Stimulated activated CD4-positive, alpha-beta T cell treated with anti-CD3 and anti-CD28 coated beads, Interleukin-1b, Interleukin-23, amount 100 ng/mL, for 1 hour (primary cell): ENCODE measurements at places on chromosomes 5 and 9.

GRCh38 chr5:145473042-145473642 lies 362.0 kb downstream of the PRELID2 start:
- DNase-seq: no peak

DNA sequence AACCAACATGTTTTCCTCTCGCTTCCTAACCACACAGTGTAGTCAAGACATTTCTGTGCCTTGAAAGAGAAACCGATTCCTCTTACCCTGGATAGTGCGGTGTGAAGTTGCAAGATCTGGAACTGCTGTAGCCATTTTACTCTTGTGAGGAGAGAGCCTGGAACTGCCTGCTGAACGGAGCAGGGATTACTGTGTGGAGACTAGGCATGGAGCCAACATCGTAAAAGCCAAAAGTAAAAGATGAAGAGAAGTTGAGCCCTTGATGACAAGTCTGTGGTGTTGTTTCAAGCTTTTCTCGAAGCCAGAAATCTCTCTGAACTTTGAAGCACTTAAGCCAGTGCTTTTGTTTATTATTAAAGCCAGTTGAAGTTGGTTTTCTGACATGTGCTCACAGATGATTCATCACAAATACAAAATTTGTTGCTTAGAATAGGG lies 110.1 kb upstream of the GRIN3A start:
- no peak for DNase-seq

- DNase-seq: no peak
These were observed 25.0 kb upstream of the DMRT2 start for GRCh38 chr9:1025131-1025530.

GRCh38 chr5:151950706-151951105 lies 26.1 kb upstream of the GLRA1 start:
- no peak for DNase-seq

DNA sequence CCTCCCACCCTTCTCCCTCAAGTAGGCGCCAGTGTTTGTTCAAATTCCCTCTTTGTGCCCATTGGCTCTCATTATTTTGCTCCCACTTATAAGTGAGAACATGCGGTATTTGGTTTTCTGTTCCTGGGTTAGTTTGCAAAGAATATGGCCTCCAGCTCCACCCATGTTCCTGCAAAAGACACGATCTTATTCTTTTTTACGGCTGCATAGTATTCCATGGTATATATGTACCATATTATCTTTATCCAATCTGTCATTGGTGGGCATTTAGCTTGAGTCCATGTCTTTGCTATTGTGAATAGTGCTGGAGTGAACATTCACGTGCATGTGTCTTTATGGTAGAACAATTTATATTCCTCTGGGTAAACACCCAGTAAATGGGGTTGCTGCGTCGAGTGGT lies 63.0 kb upstream of the OTULINL start:
- no peak for DNase-seq

GRCh38 chr9:94697972-94698581 lies 28.4 kb upstream of the AOPEP start:
- no peak for DNase-seq

GRCh38 chr5:142892021-142892420 lies 121.8 kb downstream of the ARHGAP26 start:
- no peak for DNase-seq

DNA sequence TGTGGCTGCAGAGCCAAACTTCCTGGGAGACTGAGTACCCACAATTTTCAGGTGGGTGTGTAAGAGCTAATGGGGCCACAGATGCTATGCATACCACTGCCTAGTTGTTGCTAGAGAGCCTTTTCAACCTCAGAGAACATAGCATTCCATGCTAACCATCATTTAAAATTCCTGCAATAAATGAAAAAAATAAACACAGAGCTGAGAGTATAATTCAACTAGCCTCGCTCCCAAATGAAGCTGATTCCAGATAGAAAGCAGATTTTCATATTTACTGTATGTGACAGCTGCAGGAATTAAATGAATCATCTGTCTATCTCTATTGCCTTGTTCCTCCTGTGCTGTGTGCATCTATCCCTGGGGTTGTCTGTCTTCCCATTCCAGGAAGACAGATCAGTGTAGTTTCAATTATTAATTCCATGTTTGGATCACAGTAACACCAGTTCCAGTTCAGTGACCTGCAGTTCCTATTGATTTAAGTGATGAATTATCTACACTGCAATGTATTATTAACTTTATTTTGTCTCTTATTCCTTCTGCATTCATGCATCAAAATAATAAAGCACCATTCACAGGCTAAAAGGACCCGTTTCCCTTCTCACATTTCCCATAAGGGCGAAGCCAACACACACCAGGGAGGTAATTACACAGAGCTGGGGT lies 324.5 kb downstream of the SLIT3 start:
- DNase-seq: no peak

GRCh38 chr5:45521067-45521466 lies 175.1 kb downstream of the HCN1 start:
- DNase-seq: no peak

- DNase-seq: no peak
These were observed 53.7 kb downstream of the PLAC8L1 start for GRCh38 chr5:146051678-146052077.

GRCh38 chr5:159975462-159976019 lies 33.4 kb upstream of the TTC1 start:
- DNase-seq: no peak

GRCh38 chr5:123359454-123360200 lies 63.6 kb downstream of the CEP120 start:
- DNase-seq: no peak

DNA sequence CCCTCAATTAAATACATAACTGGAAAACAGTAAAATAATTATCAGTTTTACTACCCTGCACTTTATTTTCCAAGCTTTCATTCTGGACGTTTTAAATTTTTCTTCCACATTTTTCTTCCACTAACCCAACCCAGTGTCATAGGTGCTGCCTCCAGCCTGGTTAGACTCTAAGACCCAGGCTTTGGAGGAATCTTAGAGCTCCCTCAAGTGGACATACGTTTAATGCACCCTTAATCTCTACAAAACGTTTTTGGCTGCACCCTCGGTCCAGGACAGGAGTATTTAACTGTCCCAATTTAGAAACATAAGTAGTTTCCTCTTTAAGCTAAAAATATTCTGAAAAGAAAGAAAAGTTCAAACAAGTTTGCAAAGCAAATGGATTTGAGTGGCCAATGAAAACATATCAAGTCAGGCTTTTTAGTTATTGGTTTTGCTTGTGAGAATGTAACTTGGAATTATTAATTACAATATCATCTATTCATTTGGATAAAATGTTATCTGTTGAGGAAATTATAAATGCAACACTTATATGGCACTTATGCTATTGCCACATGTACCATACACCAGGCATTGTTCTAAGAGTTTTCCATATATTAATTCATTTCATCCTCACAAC lies 38.9 kb downstream of the CDH6 start:
- DNase-seq: no peak

DNA sequence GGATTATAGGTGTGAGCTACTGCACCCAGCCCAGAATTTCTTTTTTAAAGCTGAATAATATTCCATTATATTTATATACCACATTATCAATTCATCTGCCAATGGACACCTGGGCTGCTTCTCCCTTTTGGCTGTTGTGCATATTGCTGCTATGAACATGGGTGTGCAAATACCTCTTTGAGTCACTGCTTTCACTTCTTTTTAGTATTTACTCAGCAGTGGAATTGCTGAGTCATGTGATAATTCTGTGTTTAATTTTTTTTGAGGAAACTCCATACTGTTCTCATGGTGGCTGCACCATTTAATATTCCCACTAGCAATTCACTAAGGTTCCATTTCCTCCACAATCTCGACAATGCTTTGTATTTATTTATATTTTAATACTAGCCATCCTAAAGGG lies 36.1 kb upstream of the KIF4B start:
- no peak for DNase-seq

DNA sequence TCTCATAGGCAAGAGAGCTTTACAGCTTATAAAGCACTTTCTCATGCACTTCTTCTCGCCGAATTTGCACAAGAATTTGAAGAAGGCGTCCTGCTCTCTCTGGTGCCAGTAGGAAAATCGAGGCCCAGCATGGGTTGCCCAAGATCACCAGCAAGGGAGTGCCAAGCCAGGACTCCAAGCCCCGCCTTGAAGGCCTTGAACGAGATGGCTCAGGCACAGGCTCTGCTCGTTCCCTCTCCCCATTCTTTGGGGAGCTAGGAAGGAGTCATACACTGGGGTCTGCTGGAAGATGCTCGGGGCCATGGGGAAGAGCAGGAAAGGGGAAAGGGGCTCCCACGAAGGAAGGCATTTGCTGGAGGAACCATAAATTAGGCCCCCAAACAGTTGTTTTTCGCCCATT lies 46.7 kb downstream of the PAX5 start:
- DNase-seq: no peak

DNA sequence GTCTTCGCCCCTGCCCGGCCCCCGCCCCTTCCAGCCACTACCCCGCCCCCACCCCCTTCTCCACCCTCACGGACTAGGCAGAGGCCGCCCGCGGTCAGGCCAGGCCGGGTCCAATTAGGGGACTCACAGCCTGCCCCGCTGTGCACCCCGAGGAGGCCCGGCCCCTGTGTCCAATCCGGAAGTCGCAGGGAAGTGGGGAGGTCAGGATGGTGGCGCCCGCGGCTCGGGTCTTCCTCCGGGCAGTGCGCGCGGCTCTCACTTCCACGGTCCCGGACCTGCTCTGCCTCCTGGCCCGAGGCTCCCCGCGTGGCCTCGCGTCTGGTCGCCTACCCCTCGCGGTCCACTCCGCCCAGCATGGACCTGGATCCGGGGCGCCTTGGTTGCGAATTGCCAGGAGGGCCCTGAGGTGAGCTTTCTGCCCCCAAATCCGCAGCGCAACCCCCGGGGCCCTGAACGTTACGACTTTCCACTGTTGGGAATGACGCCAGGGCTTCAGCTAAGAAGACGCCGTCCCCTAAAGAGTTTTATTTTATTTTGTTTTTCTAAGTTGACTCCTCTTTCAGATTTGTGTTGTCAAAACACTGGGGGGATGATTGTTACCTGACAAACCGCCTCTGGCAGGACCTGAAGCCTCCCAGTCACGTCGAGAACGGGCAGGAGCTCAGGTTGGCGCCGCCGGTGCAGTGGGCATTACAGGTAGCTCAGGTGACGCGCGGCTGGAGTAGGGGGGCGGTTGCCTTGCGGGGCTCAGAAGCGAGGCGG lies 763 bp upstream of the IRX2 start:
- no peak for DNase-seq

- DNase-seq: no peak
These were observed 120.3 kb downstream of the INVS start for GRCh38 chr9:100219347-100219746.

GRCh38 chr5:107806705-107807104 lies 136.0 kb upstream of the EFNA5 start:
- no peak for DNase-seq

- peak; percentile 8 for DNase-seq
These were observed 10.8 kb upstream of the IFNA2 start for GRCh38 chr9:21395778-21396717.

GRCh38 chr5:56514245-56514644 lies 281.1 kb upstream of the ANKRD55 start:
- no peak for DNase-seq

GRCh38 chr5:123344816-123345426 lies 78.3 kb downstream of the CEP120 start:
- no peak for DNase-seq

DNA sequence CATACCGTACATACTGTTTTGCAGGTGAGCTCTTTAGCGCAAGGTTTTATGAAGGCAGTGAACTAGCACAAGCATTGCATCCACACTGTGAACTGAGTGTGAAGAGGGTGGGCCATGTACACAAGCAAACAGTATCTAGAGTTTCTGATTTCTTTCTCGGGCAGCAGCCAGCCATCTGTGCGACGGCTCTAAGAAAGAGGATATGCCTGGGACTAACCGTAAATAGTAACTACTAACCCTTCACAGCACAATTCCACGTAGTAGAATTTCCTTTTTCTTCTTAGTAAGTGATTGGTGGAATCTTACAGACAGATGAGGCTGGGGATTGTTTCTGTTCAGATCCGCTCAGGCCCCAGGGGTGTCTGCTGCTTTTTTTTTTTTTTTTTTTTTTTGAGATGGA lies 89.0 kb downstream of the DRD1 start:
- DNase-seq: no peak

DNA sequence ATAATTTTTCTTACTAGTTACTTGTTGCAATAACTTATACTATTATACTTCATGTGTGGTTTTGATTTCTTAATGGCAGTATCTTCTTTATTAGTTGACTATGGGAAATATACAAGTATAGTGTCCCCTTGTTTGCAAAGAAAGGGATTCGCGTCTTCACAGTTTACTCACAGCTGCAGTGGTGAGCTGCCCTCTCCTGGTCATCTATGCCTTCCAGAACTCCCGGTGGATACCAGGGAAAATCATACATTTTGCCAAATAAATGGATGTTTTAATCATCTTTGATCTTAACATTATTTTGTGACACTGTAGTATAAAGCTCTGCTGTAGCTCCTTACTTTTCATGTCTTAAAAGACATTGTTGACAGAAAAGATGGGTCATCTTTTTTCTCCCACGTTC lies 142.0 kb downstream of the ZCCHC7 start:
- no peak for DNase-seq

GRCh38 chr9:134317790-134318414 lies 8.4 kb upstream of the RXRA start:
- DNase-seq: no peak

- no peak for DNase-seq
These were observed 1921.6 kb upstream of the WWC1 start for GRCh38 chr5:166369807-166370206.

DNA sequence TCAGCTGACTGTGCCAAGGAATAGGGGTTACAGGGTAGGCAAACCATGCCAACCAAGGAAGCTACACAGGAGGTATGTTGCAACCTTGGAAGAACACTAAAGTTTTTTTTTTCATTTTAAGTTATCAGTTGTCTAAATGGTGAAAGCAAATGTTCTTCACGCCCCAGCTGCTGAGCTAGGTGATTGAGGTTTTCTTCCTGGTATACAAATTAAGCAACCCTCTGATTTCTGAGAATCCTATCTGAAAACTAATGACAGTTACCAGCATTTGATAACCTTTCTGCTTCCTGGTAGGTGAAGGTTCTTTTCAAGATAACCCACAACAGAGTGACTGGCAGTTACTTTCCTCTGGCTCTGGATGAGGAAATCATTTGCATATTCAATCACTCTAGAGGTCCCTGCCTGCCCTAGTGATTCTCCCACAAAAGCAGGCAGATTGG lies 194.9 kb downstream of the ATP10B start:
- DNase-seq: no peak

DNA sequence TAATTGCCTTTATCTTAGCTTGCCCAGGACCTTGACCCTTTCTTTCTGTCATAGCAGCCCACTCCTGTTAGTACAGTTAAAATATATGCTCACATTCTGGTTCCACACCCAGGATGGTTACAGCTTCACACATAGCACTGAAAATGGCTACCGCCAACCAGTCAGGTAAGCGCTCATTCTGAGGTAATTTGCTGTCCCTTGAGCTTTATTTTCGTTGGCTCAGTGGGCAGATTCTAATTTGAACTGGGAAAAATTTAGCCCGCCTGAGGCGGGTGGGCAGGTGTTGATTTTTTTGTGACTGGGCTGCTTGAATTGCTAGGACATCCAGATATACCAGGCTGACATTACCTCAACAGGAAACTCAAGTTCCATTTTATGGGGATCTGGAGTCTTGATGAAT lies 137.5 kb downstream of the KCTD16 start:
- DNase-seq: no peak

GRCh38 chr5:77129391-77129990 lies 42.4 kb upstream of the ZBED3 start:
- DNase-seq: no peak
